ENCODE measurements at places on chromosomes 1 and 21.
A peak's percentile ranks its signal among the peaks of the same experiment; 100 is the strongest.

GRCh38 chr1:33842348-33842747, 21.5 kb upstream of the HMGB4 start:
- no peak for DNase-seq

DNA sequence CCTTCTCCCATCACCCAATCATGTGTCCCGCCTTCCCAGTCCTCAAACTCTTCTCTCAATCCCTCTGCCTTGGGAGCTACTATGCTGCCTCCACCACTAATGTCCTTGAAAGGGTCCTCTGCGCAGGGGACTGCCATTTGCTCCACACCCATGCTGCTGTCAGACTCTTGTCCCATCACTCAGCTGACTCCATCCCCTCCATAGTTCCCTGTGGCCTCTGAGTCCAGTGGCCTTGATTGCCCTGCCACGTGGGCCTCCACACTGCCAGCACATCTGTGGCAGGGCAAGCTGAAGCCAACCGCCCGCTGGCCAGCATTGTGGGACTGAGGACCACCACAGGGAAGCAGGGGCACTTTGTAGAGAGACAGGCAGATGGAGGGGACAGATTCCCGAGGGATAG, 1.3 kb upstream of the TNNT2 start:
- no peak for DNase-seq

DNA sequence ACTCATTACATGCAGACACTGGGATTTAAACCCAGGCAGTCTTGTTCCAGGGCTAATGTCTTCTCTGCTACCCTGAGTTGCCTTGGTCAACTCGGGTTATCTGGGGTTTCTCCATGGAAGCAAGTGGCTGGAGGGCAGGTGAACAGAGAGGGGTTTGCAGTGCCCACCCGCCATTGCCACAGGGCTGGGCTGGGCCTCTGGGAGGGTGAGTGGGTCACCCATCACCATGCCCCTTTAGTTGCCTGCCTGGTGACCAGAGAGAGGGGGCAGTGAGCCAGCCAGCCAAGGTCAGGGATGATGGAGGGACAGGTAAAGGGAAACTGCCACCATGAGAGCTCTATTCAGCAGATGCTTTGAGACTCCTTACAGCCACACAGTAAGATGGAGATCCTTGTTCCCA, 53.2 kb downstream of the GRIK3 start:
- no peak for DNase-seq

DNA sequence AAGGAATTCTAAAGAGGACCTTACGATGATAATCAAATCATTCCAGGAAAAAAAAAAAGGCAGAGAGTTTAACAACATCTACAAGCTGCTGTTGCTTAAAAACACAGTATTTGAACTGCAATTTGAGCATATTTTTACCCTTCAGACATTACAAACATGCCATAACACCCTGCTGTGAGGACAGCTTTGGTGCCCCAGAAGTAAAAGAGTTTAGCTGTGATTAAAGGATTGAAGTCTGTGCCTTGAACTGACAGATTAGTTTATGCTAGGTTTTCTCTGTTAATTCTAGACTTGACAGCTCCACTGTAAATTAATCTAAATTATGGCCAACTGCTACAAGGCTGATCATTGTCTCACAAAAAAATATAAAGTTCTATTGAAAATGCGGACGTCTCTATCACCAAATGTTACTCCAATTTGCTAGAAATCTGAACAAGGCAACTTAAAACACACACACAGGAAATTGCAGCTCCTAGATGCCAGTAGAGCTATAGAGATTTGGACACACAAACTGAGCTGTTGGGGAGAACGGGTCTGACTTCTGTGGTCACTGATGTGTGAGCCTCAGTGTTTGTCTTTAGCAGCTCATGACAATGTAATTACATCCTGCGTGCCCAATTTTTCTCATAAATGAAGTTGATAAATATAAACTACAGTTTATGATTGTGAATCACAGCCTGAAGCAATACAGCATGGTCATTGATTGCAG, 217.9 kb downstream of the NTNG1 start:
- no peak for DNase-seq

DNA sequence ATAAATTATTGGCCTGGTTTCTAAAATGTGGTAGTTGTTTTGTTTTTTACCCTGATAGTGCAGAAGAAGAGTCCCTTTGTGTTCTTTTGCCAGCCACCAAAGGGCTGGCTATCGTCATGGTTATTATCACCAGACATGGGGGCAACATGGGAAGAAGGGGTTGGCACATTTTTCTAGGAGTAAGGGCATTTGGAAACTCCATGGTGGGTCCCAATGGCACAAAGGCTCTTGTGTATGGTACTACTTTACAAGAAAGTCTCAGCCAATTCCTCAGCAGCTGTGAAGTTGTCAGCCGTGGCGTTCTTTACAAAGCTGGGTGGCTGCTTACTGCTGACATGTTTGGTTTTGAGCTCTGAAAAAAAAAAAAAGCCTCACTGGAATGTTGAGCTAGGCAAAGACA, 330.4 kb upstream of the ESRRG start:
- DNase-seq, result no peak

GRCh38 chr21:41650526-41651145, 116.2 kb downstream of the RIPK4 start:
- DNase-seq, result no peak

DNA sequence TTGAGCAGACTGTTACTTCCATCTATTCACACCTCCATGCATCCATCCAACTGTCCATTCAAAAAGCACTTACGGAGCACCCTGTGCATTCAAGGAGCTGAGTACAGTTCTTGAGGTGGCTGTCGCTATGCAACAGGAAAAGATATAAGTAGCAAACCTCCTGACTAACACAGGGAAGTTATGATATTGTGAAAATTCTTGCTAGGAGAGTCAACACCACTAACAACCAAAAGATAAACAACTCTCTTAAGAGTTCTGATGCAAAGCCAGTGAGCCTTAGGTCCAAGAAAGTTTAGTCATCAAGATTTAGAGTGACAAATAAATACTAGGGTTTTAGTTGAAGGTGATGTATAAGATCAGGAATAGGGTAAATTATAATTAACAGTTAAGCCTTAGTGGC, 44.5 kb upstream of the TRIM45 start:
- no peak for DNase-seq

- no peak for DNase-seq
Observed at GRCh38 chr1:81023187-81023724, 777.5 kb upstream of the ADGRL2 start.

DNA sequence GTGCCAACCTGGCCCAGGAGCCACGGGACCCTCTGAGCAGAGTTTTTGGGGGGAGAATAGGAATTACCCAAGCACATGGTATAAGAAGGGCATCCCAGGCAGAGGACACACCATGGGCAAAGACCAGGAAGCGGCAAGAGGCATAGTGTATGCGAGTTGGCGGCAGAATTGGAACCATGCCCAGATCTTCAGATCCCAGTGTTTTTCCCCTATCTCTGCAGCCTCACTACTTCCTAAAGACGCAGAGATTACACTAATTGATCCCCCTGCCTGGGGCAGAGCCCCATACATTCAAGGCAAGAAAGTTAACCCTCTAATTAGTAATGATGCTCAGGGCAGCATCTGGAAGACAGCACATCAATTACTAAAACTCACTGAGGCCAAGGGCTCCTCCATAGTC, 48.2 kb downstream of the SYT2 start:
- no peak for DNase-seq

- no peak for DNase-seq
Observed at GRCh38 chr1:225928186-225929175, 4.4 kb upstream of the PYCR2 start.

GRCh38 chr1:93814795-93815340, 64.1 kb downstream of the DNTTIP2 start:
- DNase-seq, result no peak

DNA sequence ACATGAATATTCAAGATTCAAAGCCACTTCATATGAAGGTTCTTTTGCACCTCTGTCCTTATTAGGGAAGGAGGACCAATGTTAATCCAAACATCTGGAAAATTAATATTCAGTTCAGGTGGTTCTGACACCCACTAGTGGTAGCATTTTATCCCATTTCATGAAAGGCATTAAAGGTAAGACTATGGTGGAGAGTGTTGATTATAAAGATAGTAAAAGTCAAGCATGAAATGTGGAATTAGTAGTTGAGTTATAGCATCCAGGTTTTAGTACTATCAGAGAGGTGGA, 17.5 kb upstream of the YTHDF2 start:
- no peak for DNase-seq

- DNase-seq, result peak; percentile 99
Observed at GRCh38 chr1:68384321-68384813, 65.4 kb downstream of the RPE65 start.

DNA sequence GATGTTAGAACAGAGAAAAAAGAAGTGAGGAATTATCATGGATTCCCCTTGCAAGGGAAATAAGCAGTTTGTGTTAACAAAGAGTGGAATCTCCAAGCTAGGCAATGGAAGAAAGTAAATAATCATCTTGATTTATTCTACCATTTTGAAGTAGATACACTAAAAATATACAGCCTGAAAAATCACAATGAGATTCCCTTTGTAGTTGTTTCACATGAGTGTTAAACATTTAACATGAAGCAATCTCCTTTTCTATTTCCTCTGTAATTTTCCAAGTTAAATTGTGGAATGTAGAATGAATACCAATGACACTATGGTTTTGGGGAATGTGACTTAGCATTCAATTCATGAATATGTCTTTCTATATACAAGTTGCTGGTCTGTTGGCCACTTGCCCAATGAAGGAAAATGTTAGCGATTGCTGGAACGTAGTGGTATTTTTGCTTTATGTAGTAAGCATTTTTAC, 5.7 kb downstream of the TGFB2 start:
- peak; percentile 51 for DNase-seq

- DNase-seq, result no peak
Observed at GRCh38 chr1:231869364-231869763, 242.8 kb downstream of the DISC1 start.

DNA sequence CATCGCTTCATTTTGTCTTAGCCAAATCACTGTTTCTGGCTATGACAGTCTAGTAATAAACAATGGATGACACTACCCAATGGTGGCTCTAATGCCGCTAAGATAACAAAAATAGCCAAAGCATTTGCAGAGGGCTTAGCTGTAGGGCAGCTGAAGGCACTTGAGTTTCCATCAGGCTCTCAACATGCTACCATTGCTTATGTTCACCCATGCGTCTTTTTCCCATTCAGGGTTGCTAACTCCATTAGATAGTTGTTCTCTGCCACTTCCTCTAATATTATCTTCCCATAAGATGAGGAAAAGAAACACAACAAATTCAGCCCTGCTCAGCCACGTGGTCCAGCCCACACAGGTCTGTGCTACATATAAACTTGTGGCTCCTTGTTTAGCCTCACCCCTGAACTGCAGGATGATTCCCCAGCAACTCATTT, 159.6 kb downstream of the TOMM20 start:
- DNase-seq, result no peak

DNA sequence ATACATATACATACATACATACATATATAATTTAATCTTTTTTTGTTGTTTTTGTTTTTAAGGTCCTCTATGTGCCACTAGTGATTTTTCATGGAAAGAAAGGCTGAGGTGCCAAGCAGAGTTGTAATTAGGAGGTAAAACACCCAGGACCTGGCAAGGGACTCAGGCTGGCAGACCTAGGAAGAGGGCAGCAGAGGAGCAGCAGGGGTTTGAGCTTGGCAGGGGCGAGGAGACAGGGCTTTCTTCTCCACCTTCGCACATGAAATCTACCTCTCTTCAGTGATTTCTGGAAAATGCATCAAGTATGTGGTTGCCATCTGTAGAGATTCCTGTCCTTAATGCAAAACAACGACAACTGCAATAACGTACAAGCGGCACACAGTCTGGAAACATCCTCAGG, 31.9 kb downstream of the DDAH1 start:
- DNase-seq, result no peak

DNA sequence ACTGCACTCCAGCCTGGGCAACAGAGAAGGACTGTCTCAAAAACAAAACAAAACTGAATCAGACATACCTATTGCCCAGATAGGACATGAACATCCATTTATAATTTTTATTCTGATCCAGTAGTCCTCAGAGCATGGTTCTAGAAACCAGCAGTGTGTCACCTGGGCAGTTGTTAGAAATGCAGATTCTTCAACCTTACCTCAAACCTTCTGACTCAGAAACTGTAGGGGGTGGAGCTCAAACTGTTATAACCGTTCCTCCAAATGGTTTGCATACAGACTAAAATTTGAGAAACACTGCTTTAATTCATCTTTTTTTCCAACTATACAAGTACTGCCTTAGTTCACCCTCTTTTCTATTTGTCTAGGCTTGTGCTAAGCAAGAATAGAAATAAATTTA, 6.0 kb downstream of the NASP start:
- peak; percentile 29 for DNase-seq

GRCh38 chr1:53079251-53079650, 17.2 kb downstream of the PODN start:
- DNase-seq, result no peak

GRCh38 chr1:205484985-205485967, 19.2 kb upstream of the CDK18 start:
- DNase-seq, result peak; percentile 54

- no peak for DNase-seq
Observed at GRCh38 chr21:44931137-44931500, 8.7 kb upstream of the SLX9 start.

- no peak for DNase-seq
Observed at GRCh38 chr21:42525029-42525581, 11.5 kb downstream of the SLC37A1 start.

- no peak for DNase-seq
Observed at GRCh38 chr1:151011154-151011850, 3.1 kb downstream of the PRUNE1 start.

DNA sequence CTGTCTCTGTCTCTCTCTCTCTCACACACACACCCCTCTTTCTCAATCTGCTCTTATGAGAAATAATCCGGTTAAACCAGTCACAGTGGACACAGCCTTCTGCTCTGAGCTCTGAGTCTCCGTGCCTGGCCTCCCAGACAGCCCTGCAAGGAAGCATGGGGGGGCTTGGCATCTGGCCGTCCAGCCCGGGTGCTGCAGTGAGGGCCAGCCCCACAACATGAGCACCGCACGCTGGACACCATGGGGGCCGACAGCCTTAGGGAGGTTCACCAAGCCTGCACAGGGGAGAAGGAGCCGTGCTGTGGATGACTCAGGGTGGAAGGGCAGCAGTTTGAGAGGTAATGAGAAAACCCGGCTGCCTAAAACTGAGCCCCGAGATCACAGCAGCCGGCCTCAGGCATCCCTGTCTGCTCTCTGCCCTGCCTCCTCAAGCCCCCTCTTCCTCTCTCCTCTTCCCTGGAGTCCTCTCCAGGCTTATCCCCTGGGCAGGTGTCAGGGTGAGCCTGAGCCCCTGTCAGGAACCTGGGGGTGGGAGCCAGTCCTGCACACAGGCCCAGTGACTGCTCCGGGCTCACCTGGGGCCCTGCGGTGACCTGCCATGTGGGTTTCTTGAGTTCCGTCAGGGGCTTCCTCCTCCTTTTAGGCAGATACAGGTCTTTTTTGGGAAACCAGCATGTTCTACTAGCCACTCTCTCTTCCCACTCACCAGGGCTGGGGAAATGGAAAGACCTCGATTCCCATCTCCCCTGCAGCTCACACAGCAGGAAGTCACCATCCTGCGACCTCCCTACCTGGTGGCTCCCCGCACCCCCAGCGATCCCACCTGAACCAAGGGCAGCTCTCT, 92.8 kb downstream of the ITPKB start:
- DNase-seq, result no peak

- DNase-seq, result no peak
Observed at GRCh38 chr1:90104941-90105538, 110.1 kb downstream of the ZNF326 start.

Measured in RCC 7860 (cell line).